Activated CD4-positive, alpha-beta T cell treated with anti-CD3 and anti-CD28 coated beads for 24 hours (primary cell): ENCODE measurements at places on chromosomes 1 and 21.

- DNase-seq = no peak
These were observed 65.9 kb downstream of the KCNK1 start for GRCh38 chr1:233679591-233680373.

DNA sequence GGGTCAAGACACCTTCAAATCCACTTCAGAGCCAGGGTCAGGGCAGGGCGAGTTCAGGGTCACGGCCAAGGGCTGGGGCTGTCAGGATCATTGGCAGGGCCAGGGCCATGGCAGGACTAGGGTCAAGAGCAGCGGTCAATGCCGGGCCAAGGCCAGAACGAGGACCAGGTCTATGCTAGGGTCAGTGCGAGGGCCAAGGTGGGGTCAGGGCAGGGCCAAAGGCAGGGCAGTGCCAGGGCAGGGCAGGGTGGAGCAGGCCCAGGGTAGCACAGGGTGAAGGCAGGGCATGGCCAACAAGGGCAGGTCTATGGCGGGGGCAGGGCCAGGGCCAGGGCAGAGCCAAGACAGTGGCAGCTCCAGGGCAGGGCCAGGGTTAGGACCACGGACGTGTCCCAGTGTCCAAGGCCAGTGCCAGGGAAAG, 154.0 kb downstream of the LIPI start:
- DNase-seq = no peak

DNA sequence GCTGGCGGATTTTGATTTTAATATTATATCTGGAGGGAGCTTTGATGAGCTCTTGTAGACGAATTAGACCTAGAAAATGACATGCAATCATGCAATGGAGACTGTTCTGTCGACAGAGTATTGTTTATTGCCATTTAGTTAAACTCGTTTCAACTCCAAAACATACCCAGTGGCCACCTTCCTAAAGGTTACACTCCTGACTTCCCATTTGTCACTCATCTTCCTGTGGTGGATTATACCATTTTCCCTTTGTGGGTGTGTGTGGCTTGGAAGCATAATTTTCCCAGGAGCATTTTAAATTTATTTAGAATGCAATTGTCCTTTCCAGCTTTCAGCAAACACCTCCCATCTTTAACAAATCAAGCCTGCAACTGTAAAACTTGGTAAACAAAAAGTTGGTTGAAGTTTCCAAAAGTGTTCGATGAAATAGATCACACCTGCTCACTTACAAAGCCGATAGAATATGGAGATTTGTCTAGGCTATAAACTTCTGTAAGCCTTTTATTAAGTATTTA, 266.6 kb downstream of the GRIK1 start:
- no peak for DNase-seq

GRCh38 chr1:79575424-79575823, 568.9 kb upstream of the ADGRL4 start:
- DNase-seq = no peak

- no peak for DNase-seq
These were observed 53.4 kb downstream of the GALNT2 start for GRCh38 chr1:230120289-230120920.

- DNase-seq = no peak
These were observed 119.9 kb downstream of the SYF2 start for GRCh38 chr1:25112400-25112799.

DNA sequence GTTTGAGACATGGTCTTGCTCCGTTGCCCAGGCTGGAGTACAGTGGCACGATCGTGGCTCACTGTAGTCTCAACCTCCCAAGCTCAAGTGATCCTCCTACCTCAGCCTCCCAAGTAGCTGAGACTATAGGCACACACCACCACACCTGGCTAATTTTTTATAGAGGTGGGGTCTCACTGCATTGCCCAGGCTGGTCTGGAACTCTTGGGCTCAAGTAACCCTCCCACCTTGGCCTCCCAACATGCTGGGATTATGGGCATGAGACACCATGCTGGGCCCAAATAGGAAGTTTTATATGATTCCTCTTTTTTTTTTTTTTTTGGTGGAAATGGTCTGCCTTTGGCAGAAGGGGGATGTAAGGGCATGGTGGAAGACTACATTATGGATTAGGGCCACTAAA, 6.1 kb upstream of the FNDC7 start:
- no peak for DNase-seq

GRCh38 chr1:115874904-115875303, 34.0 kb upstream of the NHLH2 start:
- no peak for DNase-seq

- no peak for DNase-seq
These were observed 33.5 kb upstream of the MTR start for GRCh38 chr1:236761397-236762132.

DNA sequence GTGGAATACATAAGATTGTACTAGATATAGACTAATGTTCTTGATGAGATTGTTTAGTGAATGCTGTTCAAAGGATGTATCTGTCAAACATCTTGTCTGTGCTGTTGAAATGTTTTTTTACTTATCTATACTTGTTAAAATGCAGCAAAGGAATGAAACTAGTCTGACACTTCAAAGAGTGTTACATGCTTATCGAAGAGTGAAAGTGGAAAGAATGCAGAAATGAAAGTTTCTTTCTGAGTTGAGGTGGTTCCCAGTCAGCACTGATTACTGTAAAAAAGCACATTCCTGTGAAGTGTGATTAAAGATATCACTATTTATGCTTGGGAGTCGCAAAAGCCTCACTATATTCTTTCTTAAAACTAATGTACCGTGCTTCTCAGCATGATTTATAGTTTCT, 1225.2 kb downstream of the NCAM2 start:
- DNase-seq = no peak

- DNase-seq = no peak
These were observed at the start of gene LPAR3 for GRCh38 chr1:84892705-84893618. Gene LPAR3, minus strand, starts transcription at chr1:84893206. Its CDS starts 27,086 bp downstream, at chr1:84866120.

- peak; percentile 31 for DNase-seq
These were observed 16.2 kb downstream of the PLEKHO1 start for GRCh38 chr1:150165622-150166612.

DNA sequence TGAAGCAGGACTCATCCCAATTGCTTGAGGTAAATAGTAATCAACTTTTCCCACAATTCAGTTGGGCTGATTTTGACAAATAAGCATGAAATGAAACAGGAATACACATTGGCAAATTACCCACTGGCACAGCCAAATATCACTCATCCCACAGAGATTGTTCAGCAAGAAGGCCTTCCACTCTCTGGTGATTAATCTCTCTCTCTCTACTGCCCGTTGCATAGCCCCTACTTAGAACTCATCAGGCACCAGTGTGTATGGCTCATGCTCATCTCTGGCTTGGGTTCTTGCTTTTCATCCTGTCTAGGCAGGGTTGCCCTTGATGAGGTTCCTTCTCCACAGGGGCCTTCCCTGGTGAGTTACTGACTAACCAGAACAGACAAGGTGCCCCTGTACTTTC, 1.1 kb downstream of the BSDC1 start:
- DNase-seq = no peak

DNA sequence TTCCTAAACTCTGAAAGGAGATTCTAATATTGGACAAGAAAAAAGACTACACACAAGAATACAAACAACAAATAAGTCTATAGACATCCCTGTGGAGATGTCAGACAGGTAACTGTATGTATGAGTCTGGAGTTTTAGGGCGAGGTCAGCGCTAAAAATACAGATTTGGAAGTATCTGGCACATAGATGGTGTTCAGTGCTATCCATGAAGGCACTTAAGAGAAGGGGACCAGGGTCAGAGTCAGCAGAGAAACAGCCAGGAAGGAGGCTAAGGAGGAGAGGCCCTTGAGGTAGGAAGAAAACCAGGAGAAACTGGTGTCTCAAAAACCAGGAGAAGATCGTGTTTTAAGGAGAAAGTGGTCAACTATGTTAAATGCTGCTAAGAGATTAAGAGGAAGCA, 18.1 kb downstream of the ZMPSTE24 start:
- no peak for DNase-seq

DNA sequence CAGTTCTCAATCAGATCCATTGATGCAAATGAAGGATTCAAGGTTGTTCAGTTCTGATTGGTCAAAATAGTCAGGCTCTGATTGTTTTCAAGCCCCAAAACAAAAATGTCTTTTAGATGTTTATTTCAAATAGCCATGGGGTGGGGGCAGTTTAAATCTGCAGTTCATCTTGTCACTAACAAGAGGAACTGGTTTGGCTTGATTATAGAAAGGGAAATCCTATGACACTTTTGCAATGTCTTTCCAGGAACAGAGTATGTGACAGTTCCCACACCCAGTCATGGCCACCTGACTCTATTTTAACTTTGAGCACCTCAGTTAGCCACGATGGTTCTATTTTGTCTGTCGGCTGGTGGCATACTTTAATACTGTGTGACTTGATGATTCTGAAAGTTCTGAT, 1544.1 kb downstream of the PLA2G4A start:
- DNase-seq = no peak

DNA sequence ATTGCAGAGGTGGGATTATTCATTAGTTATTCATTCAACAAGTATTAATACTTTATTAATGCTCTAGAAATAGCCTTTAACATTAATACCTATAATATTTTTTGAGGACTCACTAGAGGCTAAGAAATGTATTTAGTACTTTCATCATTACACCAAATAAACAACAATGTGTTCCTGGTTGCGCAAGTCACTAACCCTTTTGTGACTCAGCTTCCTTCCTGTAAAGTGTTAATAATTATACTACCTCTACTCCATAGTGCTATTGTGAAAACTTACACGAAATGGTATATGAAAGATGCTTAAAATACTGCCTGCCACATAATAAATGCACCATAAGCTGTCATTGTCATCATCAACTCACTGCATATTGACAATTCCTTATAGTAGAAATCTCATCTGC, 431.0 kb downstream of the DPYD start:
- DNase-seq = no peak

GRCh38 chr1:8266436-8267165, 51.3 kb upstream of the SLC45A1 start:
- DNase-seq = no peak

GRCh38 chr21:23876925-23877558, 1730.2 kb downstream of the MRPL39 start:
- DNase-seq = no peak

- DNase-seq = no peak
These were observed 36.4 kb downstream of the BTG3 start for GRCh38 chr21:17576080-17576835.
